ENCODE measurements at places on chromosomes 11 and 22. TPM values are rescaled to one million over a fixed set of nuclear protein-coding genes. Genes with fewer than 3 reads are reported as not detected.

The RFPL1 gene
- total RNA-seq, result not detected

The SAA1 gene
- 322 TPM for total RNA-seq

The TRIM3 gene
- total RNA-seq, result 16.5 TPM

The CCDC179 gene
- not detected for total RNA-seq

The SYT12 gene
- 10.6 TPM for total RNA-seq

The MS4A12 gene
- total RNA-seq, result not detected

The BAD gene
- total RNA-seq, result 93.4 TPM

The CCDC34 gene
- 5.0 TPM for total RNA-seq

The RAB3IL1 gene
- total RNA-seq, result 0.35 TPM

The ARHGEF17 gene
- 13.7 TPM for total RNA-seq

The HSPA8 gene
- total RNA-seq, result 1,819 TPM

The SLC36A4 gene
- total RNA-seq, result 13.2 TPM

The DDTL gene
- 1.6 TPM for total RNA-seq

The MIAT gene
- total RNA-seq, result 0.50 TPM

The PTPRCAP gene
- total RNA-seq, result 0.85 TPM

The RIMBP3C gene
- 0.17 TPM for total RNA-seq

The CCDC116 gene
- not detected for total RNA-seq

The PATE4 gene
- not detected for total RNA-seq

The LRRC10B gene
- total RNA-seq, result 0.15 TPM
